Endothelial cell (in vitro differentiated cells): ENCODE measurements at places on chromosomes 1 and 21.

GRCh38 chr1:39199593-39199992 lies 4.9 kb upstream of the MACF1 start:
- H3K4me1 ChIP-seq, result peaks cover 50% of the 10 kb centered on the region
- H3K4me3 ChIP-seq, result no peak overlapping the region
- no peak for DNase-seq
- no peak overlapping the region for H3K27ac ChIP-seq
- H3K36me3 ChIP-seq, result peaks cover 9% of the 10 kb centered on the region
- peaks cover 4% of the 10 kb centered on the region for H3K27me3 ChIP-seq

DNA sequence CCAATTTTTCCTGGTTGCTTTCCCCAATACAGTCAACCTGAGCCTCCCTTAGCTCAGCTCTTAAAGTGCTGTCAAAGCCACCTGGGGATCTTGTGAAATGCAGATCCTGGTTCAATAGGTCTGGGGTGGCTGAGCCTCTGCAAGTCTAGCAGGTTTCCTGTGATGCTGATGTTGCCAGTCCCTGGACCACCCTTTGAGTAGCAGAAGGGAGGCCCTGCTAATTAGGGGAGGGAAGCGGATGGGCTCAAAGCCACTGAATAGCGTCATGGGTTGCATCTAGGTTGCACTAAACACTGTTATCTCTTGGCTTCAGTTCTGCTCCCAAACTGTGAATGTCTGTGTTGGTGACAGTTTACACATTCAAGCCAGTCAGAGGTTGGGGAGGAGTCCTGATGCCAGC lies 127.2 kb downstream of the KAZN start:
- no peaks in the 10 kb centered on the region for H3K27me3 ChIP-seq
- H3K27ac ChIP-seq, result no peak overlapping the region
- peaks cover 1% of the 10 kb centered on the region for H3K4me1 ChIP-seq
- no peak overlapping the region for H3K4me3 ChIP-seq
- no peak for DNase-seq

GRCh38 chr21:14567331-14568279 lies 21.5 kb upstream of the SAMSN1 start:
- H3K36me3 ChIP-seq, result no peaks in the 10 kb centered on the region
- H3K27me3 ChIP-seq, result no peaks in the 10 kb centered on the region
- H3K4me3 ChIP-seq, result no peak overlapping the region
- H3K27ac ChIP-seq, result no peak overlapping the region
- no peak for DNase-seq
- H3K4me1 ChIP-seq, result no peaks in the 10 kb centered on the region

DNA sequence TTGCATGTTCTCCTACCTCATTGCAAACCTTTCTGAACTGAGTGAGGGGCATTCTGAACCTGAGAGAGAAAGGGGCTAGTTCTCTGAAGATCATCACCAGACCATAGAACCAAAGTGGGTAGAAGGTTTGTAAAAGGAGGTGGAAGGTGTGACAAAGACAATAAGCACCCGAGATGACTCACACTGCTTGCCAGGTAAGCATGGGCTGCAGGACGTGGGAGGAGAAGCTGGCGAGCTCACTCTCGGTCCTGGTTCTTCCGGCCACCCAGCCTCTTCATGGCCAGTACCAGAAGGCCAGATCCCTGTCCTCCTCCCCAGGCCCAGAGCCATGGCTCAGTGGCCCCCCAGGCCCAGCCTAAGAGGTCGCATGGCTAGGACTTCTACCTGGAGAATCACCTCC lies 128.3 kb downstream of the TMEM53 start:
- H3K4me3 ChIP-seq, result no peak overlapping the region
- H3K27me3 ChIP-seq, result peaks cover 9% of the 10 kb centered on the region
- no peak for DNase-seq
- H3K36me3 ChIP-seq, result peaks cover 9% of the 10 kb centered on the region
- no peak overlapping the region for H3K27ac ChIP-seq

DNA sequence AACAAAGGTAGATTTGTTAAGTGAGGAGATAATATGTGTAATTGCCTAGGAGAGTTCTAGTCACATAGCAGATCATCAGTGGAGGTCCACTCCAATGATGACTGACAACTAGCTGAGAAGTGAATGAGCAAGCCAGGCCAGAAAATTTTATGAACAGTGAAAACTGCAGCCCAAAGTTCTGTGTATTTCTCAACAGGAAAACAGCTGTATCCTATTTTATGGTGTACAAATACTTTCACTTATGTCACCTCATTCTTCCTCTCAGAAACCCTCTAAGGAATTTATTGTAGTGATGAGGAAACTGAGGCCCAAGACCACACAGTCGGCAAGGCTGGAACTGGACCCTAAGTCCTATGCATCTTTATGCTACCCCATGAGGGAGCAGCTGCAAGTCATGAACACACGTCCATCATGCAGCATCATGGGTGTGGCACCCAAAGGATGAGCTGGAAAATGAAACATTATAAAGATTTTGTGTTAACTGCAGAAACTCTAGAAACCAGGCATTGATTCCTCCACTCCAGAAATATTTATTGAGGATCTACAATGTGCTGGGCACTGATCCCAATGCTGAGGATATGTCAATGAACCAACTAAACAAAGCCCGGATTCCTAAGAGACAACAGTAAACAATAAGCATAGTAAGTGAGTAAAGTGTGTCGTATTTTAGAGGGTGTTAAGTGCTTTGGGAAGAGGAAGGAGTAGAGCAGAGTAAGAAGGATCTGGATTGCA lies 99.5 kb upstream of the DUSP10 start:
- no peak for DNase-seq
- no peaks in the 10 kb centered on the region for H3K27me3 ChIP-seq
- no peak overlapping the region for H3K27ac ChIP-seq
- no peak overlapping the region for H3K4me3 ChIP-seq
- peaks cover 16% of the 10 kb centered on the region for H3K4me1 ChIP-seq
- no peaks in the 10 kb centered on the region for H3K36me3 ChIP-seq

- no peaks in the 10 kb centered on the region for H3K36me3 ChIP-seq
- H3K4me1 ChIP-seq, result peaks cover 37% of the 10 kb centered on the region
- H3K27ac ChIP-seq, result peak overlapping the region; percentile 24
- no peak overlapping the region for H3K4me3 ChIP-seq
- DNase-seq, result no peak
- H3K27me3 ChIP-seq, result peaks cover 1% of the 10 kb centered on the region
These were observed 24.1 kb downstream of the METTL13 start for GRCh38 chr1:171805395-171806115.

DNA sequence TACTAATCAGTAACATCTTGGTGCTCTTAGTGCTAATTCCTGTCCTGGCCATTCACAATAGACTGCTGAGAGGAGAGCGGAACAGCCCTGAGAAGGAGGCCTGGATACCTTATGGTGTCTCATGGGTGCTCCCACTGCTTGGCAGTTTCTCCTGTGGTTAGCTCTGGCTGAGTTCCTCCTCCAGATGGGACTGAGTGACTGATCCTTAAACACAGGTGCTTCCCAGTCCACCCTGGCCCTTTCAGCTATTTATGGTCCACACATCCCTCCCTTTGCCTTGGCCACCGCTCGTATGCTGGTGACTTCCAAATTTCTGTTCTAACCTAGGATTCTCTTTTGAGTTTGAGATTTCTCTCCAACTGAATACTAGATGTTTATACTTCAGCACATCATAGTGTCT lies 157.0 kb upstream of the CACNA1E start:
- no peak overlapping the region for H3K4me3 ChIP-seq
- peaks cover 4% of the 10 kb centered on the region for H3K27me3 ChIP-seq
- H3K27ac ChIP-seq, result no peak overlapping the region
- H3K4me1 ChIP-seq, result no peaks in the 10 kb centered on the region

DNA sequence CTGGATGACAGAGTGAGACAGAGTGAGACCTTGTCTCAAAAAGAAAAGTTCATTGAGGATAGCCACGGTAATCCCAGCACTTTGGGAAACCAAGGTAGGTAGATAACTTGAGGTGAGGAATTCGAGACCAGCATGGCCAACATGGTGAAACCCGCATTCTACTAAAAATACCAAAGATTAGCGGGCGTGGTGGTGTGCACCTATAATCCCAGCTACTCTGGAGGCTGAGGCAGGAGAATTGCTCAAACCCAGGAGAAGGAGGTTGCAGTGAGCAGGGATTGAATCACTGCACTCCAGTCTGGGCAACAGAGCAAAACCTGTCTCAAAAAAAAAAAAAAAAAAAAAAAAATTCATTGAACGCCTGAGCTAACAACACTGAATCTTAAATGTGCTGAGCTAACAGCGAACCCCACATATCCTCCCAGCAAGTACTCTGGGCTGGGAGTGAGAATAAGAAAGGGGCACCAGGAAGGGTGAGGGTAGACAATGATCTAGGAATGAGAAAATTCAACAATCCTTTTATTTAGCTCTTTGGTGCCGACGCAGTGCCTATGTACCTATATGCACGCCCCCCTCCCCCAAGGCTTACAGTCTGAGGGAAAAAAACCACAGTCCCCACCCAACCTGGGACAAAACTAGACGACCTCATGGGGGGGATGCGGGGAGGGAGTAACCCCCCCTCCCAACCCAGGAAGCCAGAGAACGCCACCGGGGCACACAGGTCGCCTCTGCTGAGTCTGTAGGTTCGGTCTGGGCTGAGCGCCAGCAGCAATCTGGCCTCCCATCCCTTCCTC lies 1.4 kb upstream of the CACNA1S start:
- DNase-seq, result no peak
- H3K4me3 ChIP-seq, result no peak overlapping the region
- H3K27ac ChIP-seq, result peak overlapping the region; percentile 24
- H3K4me1 ChIP-seq, result no peaks in the 10 kb centered on the region
- peaks cover 19% of the 10 kb centered on the region for H3K27me3 ChIP-seq
- H3K36me3 ChIP-seq, result no peaks in the 10 kb centered on the region

- no peak overlapping the region for H3K4me3 ChIP-seq
- no peak for DNase-seq
- H3K4me1 ChIP-seq, result peaks cover 51% of the 10 kb centered on the region
- peaks cover 4% of the 10 kb centered on the region for H3K27me3 ChIP-seq
These were observed 12.3 kb upstream of the DENND2D start for GRCh38 chr1:111212634-111213335.

GRCh38 chr1:207670997-207671396 lies 26.1 kb downstream of the CR1L start:
- H3K4me1 ChIP-seq, result peaks cover 17% of the 10 kb centered on the region
- peaks cover 29% of the 10 kb centered on the region for H3K36me3 ChIP-seq
- DNase-seq, result no peak

- no peak for DNase-seq
- H3K4me3 ChIP-seq, result no peak overlapping the region
- H3K36me3 ChIP-seq, result peaks cover 5% of the 10 kb centered on the region
- peaks cover 21% of the 10 kb centered on the region for H3K4me1 ChIP-seq
- H3K27me3 ChIP-seq, result no peaks in the 10 kb centered on the region
- H3K27ac ChIP-seq, result no peak overlapping the region
These were observed 14.2 kb downstream of the PTP4A2 start for GRCh38 chr1:31923901-31924535.

GRCh38 chr1:14377386-14377785 lies 221.1 kb upstream of the KAZN start:
- no peak overlapping the region for H3K27ac ChIP-seq
- no peak for DNase-seq
- H3K4me1 ChIP-seq, result no peaks in the 10 kb centered on the region
- no peaks in the 10 kb centered on the region for H3K36me3 ChIP-seq

GRCh38 chr1:119974013-119974412 lies 77.7 kb upstream of the ADAM30 start:
- H3K27ac ChIP-seq, result no peak overlapping the region
- no peaks in the 10 kb centered on the region for H3K36me3 ChIP-seq
- no peak overlapping the region for H3K4me3 ChIP-seq
- peaks cover 4% of the 10 kb centered on the region for H3K27me3 ChIP-seq
- no peaks in the 10 kb centered on the region for H3K4me1 ChIP-seq

DNA sequence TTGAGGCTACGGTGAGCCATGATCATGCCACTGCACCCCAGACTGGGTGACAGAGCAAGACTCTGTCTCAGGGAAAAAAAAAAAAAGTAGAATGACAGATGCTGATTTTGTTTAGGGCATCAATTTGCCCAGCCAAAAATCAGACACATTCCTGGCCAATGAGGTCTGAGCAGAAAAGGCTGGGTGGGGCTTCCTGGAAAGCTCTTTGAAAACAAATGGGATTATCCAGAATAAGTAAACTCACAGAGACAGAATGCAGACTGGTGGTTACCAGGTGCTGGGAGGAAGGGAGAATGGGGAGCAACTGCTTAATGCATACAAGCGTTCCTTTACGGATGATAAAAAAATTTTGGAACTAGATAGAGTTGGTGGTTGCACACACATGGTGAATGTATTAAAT lies 10.1 kb upstream of the CITED4 start:
- no peak overlapping the region for H3K4me3 ChIP-seq
- H3K27ac ChIP-seq, result no peak overlapping the region
- DNase-seq, result no peak
- H3K27me3 ChIP-seq, result peaks cover 2% of the 10 kb centered on the region

DNA sequence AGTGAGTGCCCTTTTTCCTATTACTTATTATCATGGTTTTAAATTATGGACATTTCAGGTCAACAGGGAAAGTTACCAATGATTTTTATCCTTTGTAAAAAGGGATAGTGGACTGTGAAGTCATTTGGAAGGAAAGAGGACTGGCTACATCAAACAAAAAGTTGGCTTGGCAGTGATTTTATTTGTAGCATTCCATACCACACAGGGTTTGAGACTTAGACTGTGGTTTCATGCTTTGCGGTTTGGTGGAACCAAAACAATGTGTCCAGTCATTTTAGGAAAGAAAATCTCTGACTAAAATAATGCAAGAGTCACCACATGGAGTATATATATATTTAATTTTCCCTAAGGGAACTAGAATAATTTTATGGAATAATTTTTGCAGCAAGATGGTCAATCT lies 239.5 kb downstream of the HMCN1 start:
- H3K36me3 ChIP-seq, result no peaks in the 10 kb centered on the region
- H3K4me1 ChIP-seq, result peaks cover 2% of the 10 kb centered on the region
- DNase-seq, result no peak
- H3K4me3 ChIP-seq, result no peak overlapping the region
- peaks cover 3% of the 10 kb centered on the region for H3K27me3 ChIP-seq
- no peak overlapping the region for H3K27ac ChIP-seq

GRCh38 chr1:96465441-96465840 lies 256.1 kb upstream of the PTBP2 start:
- H3K36me3 ChIP-seq, result no peaks in the 10 kb centered on the region
- no peak overlapping the region for H3K4me3 ChIP-seq
- H3K4me1 ChIP-seq, result no peaks in the 10 kb centered on the region
- no peak for DNase-seq
- peaks cover 2% of the 10 kb centered on the region for H3K27me3 ChIP-seq

DNA sequence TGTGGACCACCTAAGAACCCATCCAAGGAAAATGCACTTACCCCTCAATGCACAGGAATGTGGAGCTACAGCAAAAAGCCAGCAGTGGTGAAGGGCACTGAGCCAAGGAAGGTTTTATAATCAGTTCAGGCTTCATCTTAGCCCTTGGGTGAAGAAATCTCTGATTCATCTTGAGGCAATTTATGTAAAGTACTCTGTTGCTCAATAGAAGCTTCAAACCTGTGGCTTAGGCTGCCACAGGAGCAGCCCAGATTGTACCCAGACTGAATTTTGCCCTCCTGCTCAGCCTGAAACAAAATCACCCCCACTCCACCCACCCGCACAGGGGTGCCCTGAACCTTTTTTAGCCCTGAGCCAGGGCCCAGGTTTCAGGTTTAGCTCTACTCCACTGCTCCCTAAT lies at the start of gene S100A12:
Gene S100A12 (minus strand): TSS at position 111 of the 400 bp plus-strand sequence. CDS start 1,029 bp downstream, outside the sequence.
- H3K27me3 ChIP-seq, result no peaks in the 10 kb centered on the region
- H3K36me3 ChIP-seq, result no peaks in the 10 kb centered on the region
- DNase-seq, result no peak
- no peak within 1 kb of the TSS for H3K27ac ChIP-seq
